CD8-positive, alpha-beta memory T cell (primary cell): ENCODE measurements at places on chromosomes 2 and 18.

GRCh38 chr18:5900262-5900661 lies 4.9 kb upstream of the TMEM200C start:
- DNase-seq: no peak

DNA sequence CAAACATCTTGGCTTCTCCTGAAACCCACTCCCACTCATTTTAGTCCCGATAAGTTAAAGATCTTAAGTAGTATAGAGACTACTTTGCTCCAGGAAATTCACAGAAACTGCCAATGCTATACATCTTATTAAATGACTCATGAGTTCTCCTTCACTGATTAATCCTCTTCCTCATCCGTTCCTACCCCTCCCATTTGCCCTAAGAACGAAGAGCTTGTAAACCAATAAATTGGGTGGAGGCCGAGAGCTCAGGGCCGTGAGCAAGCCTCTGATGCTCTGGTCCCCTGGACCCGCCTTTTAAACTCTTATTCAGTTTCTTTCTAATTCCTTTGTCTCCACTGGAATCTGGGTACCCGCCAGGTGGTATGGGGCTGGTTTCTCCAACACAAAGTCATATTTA lies 68.6 kb downstream of the METTL8 start:
- no peak for DNase-seq

DNA sequence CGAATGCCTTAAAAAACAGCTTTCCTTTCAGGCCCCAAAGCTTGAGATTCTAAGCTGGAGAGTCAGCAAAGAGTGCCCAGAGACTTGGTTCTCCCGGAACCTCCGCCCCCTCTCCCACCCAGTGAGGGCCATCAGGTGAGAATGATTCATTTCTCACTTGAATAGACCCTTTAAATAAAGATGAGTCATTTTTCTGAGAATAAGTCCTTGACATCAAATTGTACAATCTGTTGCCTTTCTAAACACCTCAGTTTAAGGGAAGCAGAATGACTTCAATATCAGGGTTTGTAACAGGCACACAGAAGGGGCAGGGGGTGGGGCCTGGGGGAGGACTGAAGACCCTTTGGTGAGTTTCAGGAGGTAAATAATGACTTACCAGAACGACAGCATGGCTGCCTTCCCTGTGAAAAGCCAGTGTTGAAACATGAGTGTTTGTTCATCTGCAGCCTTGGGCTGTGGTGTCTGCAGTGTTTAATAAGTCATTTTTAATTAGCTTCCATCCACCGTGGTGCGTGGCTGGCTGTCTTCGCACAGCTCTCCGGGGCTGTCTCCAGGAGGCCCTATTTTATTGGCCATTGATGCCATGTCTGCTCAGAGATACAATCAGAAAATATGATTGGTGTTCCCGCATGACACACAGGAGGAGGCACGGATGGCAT lies 134.9 kb upstream of the ZNF236 start:
- no peak for DNase-seq

GRCh38 chr2:231270221-231271114 lies 72.0 kb downstream of the ARMC9 start:
- no peak for DNase-seq

DNA sequence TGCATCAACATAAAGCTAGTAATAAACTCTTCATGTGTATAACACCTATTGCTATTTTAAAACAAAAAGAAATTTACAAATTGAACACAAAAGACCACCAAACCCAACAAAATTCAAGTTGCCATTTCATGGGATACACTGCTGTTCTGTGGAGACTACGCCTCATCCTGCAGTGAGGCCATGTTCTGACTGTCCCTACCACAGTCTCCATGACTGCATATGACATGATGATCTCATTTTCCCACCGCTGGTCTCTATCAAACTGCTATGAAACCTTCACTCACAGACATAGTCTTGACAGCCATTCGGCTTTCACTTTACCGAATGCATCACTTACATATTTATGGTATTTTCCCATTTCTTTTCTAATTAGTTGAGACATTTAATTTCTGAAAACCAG lies 21.2 kb upstream of the VWA3B start:
- DNase-seq: no peak

GRCh38 chr2:47899915-47900816 lies 6.1 kb downstream of the FBXO11 start:
- no peak for DNase-seq

DNA sequence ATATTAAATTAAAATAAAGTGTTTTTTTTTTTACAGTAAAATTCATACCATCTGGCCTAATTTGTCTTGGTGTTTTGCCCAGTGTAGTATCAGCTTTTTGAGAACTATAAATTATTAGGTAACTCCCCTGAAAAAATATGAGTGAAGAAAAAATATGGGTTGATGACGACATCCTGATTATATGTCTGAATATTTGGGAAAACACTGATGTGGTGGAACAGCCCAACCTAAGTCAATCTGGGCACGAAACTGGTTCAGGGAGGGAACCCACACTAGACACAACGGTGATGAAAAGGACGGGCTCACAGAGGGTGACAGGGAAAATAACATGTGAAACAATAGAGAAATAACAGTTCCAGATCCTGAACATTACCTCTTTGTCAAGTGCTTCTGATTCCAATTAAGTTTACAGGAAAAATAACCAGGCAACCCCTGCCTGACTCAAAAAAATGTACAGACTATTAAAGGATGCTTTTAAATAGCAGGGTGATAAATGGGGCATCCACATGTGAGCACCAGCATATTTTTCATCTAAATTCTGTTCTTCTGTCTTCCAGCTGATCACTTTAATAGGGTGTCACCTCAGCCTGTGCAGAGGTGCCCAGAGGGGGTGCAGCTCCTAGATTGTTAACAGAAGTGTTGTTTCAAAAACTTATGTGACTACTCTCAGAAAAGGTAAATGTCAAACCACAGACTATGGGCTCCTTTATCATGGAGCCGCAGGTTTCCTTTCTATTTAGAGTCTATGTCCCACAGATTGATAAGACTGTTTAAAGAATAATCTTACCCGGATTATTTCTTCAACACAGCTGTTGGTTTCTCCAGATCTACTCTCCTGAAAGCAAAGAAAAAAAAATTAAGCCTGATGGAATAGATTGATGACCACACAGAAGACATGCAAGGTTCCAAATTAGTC lies 305.4 kb downstream of the AFF3 start:
- DNase-seq: no peak

DNA sequence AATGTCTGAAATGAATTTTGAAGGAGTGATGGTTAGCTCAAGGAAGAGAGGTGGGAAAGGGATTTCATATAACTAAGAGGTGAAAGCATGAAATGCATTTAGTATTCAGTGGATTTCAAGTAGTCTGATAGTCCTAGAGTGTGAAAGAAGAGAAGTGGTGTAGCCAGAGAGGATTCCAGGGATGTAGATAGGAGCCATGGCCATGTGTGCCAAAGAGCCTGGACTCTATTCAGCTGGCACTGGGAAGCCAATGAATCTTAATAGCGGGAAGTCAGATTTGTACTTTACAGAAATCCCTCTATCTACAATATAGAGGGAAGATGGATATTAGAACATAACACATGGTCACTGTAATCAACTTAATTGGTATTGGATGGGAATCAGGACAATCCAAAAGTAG lies 8.3 kb upstream of the BOLL start:
- DNase-seq: no peak

DNA sequence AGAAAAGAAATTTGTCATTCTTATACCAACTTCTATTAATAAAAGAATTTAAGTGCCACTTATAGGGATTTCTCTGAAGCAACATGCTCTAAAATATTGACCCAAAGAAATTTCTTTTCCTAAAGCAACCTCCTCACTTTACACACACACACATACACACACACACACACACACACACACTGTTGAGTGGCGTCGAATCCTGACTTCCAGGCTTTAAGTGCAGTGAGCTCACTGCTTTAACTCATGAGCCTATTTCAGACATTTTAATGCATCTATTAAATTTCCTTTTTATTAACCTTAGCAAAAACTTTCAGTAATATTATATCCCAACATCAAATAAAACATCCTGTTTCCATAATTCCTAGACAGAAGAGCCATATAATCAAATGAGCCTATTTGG lies 229.1 kb upstream of the ACVR2A start:
- no peak for DNase-seq

DNA sequence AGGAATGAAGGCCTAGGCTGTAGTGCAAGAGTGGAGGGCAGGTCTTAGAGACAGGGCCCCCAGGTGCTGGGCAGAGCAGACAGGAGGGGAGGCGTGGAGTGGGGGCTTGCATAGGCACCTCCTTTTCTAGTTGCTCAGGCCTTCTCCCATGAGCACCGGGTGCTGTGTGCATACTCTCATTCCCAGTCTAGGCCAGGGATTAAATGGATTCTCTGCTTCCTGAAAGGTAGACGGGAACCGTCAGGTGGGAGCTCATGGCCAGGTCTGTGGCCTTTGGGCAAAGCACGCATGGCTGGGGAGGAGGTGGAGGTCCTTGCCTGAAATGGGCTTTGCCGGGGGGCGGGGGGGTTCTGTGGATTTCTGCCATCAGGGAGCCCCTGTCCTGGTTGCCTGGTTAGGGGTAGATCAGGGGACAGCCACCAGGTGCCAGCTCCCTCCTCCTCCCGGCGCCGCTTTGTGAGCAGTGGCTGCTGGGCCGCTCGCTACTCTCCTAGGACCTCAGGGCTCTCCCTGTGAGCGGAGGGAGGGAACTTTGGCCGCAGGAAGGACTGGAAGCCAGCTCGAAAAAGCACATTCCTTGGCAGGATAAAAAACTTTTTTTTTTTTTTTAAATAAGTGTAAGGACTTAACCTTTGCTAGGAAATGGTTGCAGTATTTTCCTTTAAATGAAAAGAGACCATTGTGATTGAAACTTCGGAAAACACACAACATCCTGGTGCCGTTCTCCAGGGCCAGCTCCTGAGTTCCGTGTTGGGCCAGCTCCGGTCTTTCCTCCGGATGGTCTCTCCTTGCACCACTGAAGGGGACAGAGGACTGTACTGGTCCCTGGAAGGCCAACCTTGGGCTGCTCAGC lies 82.8 kb upstream of the HAAO start:
- no peak for DNase-seq

DNA sequence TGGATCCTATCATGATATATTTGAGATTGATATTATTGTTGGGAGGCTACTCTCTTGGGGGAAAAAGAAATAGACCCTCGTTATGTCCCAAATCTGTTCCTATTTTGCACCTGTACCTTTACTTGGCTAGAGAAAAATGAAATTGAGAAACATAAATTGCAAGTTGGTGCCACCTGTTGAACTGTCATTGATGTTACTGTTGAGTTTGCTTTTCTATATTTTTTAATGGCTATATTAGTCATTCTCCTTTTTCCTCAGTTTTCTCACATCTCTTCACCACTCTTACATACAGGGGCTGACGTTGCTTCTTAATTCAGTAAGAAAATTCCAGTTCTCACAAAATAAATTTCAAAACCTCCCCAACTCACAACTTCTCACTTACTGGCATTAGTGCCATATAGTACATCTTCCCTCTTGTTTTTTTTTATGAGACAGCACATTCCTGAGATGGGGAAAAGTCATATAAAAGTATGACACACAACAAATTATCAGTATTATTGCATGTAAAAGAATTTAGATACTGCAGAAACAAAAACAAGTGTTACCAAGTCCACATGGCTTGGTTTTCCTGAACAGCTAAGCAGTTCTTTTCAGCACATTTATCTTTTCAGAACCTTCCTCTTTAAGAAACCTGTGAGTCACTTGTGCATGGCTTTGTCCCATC lies 348.3 kb upstream of the DSEL start:
- DNase-seq: no peak

- no peak for DNase-seq
Measured at GRCh38 chr2:120425014-120425413, 79.1 kb downstream of the INHBB start.

GRCh38 chr18:2425426-2426317 lies 145.6 kb downstream of the METTL4 start:
- no peak for DNase-seq

GRCh38 chr18:63199743-63200241 lies 119.8 kb downstream of the BCL2 start:
- peak; percentile 64 for DNase-seq

GRCh38 chr18:2417861-2418610 lies 153.3 kb downstream of the METTL4 start:
- no peak for DNase-seq

GRCh38 chr2:167771628-167772027 lies 475.8 kb downstream of the STK39 start:
- DNase-seq: no peak

DNA sequence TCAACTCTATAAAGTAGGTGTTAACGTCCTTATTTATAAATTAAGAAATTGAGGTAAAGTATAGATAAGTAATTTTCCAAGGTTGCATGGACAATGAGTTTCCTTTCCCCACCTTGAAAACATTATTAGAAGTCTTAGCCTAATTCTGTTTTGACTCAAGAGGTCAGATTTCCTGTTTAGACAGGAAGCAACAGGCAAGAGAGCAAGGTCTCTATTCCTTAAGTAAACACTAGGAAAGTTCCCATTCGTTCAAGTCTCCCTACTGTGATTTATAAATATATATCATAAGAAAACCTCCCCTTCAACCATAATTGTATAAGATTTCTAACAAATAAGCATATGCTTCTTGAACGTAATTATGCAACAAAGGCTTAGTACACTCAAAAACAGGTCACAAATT lies 40.3 kb downstream of the CLASP1 start:
- DNase-seq: no peak

GRCh38 chr2:234107861-234108260 lies 57.4 kb downstream of the SPP2 start:
- no peak for DNase-seq

- peak; percentile 54 for DNase-seq
Measured at GRCh38 chr18:79399275-79400081, 3.7 kb downstream of the NFATC1 start.

DNA sequence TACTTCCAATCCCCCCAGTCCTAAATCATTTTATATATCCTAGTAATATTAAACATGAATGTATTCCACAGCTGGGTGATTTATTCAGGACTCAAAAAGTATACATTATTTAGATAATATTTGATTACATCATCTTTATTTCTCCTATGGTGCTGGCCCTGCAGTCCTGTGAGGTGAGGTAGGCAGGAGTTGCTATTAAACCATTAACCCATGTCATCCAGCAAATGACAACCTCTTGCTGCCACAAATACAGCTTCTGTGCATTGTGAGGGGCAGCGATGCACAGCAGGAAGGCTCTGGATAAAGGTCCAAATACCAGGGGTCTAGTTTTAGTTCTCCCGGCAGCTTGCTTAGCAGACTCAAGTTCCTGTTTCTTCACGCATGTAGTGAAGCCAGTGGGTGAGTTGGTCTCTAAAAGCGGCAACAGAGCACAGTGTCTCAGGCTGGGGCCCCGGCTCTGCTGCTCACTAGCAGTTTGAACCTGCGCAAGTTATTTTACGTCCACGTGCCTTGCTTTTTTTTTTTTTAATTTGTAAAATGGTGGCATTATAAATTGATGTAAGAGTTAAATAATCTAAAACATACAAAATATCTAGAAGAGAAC lies 36.1 kb downstream of the INSIG2 start:
- DNase-seq: no peak

GRCh38 chr2:121949271-121949670 lies 193.8 kb downstream of the TSN start:
- DNase-seq: no peak

DNA sequence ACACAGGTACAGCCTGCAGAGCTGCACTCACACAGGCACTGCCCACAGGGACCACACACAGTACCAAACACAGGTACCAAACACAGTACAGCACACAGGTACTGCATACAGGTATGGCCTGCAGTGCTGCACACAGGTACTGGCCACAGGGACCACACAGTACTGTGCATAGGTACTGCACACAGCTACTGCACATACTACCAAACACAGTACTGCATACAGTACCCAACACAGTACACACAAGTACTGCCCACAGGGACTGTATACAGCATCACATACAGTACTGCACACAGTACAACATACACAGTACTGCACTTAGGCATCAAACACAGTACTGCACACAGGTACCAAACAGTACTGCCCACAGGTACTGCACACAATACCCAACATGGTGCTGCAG lies 74.3 kb downstream of the ZNF236 start:
- DNase-seq: no peak
